ENCODE measurements at places on chromosomes 12 and 14.
A peak's percentile ranks its signal among the peaks of the same experiment; 100 is the strongest.

DNA sequence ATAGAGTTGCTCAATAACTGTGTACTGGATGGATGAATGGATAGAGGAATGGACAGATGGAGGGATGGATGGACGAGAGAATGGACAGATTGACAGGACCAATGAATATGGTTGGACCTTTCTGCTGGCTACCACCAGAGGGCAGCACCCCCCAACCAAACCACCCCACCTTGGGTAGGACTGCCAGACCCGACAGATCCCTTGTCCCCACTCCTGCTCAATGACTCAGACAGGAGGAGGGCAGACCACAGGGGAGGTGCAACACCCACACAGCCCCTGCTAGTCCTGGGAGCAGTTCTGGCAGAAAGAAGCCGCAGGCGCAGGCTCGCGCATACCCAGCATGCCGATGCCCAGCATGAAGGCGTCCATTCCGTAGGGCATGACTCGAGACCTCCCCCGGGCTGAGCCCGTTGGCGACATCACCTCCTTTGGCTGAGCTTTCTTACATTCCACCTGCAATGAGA, 12.4 kb downstream of the MSI1 start:
- DNase-seq = peak; percentile 97

DNA sequence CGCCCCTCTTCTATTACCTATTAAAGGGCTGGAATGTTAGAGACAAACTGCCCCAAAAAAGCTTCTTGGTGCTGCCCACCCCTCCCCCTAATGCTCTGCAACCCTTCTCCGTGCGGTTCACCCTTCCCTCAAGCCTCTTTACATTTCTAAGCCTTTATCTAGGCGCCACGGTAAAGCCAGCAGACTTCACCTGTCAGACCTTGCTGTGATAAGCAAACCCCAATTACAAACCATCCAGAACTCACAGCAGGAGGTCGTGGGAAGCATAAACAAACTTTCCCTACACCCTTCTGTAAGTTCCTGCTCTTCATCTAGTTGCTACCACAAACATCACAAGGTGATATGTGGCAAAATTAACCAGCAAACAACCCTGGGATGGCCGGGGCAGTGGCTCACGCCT, 56.8 kb downstream of the MOK start:
- no peak for DNase-seq

GRCh38 chr12:45051572-45052125, 750 bp upstream of the DBX2 start:
- DNase-seq = no peak

GRCh38 chr12:112985642-112986290, 7.4 kb downstream of the OAS2 start:
- no peak for DNase-seq

- DNase-seq = no peak
These were observed 645.2 kb downstream of the MED13L start for GRCh38 chr12:115632308-115632707.

DNA sequence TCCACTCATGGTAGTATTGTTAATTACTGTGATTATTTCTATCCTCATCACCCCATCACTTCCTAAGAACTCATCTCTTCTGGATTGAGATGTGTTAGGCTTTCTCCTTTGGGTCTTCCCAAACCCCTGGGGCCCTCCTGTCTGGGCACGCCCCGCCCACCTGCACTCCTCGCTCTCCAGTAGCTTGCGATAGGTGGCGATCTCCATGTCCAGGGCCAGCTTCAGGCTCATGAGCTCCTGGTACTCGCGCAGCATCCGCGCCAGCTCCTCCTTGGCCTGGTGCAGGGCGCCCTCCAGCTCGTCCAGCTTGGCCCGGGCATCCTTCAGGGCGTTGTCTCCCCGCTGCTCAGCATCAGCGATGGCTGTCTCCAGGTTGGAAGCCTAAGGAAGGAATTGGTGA, 6.8 kb downstream of the KRT71 start:
- no peak for DNase-seq

Data from kidney epithelial cell (primary cell).